ENCODE measurements at places on chromosomes 11 and 22. TPM values are rescaled to one million over a fixed set of nuclear protein-coding genes. Genes with fewer than 3 reads are reported as not detected.

The TREH gene
- total RNA-seq: not detected

The TOB2 gene
- total RNA-seq: 10.1 TPM

The ZC3H12C gene
- total RNA-seq: 11.9 TPM

The ASPHD2 gene
- 3.8 TPM for total RNA-seq

The F2 gene
- total RNA-seq: not detected

The TLCD5 gene
- total RNA-seq: 4.8 TPM

The ARHGAP42 gene
- 7.0 TPM for total RNA-seq

Measured in M059J (cell line).